ENCODE measurements at places on chromosomes 3 and 15.

DNA sequence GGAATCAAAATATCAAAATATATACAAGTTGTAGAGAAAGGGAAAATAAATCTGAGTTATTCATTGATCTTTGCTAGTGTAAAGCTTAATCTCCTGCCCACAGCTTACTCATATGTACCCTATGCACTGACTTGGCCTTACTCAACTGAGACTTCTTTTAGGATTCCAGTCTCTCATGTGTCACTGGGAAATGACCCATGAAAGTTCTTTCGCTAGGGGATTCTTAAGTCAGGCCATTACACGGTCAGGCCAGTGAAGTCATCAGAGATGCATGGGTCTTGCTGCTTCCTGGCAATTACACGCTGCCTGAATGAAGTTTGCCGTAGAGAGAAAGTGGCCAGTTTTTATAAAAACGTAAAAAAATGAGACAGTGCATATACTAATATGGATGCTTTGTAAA, 20.7 kb upstream of the LPP start:
- no peak for DNase-seq

GRCh38 chr3:116886202-116886893, 176.8 kb downstream of the TUSC7 start:
- no peak for DNase-seq

DNA sequence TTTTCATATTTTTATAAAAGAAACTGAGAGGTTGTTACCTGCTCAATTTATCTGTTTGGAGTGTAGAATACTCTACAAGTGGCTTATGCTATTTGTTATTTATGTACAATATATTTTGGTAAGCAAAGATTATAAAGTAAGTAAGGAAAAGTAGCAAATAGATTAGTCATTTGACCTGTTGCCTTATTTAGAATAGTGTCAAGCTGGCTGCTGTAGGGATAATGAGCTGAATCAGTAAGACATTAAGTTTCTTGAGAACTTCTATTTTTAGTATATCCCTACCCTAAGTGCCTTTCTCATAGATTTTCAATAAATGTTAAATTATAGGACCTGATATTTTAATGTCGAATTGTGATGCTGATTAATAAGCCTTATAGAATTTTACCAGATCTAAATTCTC, 37.2 kb downstream of the ECT2 start:
- no peak for DNase-seq

GRCh38 chr3:143859465-143860203, 11.4 kb upstream of the SLC9A9 start:
- DNase-seq: no peak

DNA sequence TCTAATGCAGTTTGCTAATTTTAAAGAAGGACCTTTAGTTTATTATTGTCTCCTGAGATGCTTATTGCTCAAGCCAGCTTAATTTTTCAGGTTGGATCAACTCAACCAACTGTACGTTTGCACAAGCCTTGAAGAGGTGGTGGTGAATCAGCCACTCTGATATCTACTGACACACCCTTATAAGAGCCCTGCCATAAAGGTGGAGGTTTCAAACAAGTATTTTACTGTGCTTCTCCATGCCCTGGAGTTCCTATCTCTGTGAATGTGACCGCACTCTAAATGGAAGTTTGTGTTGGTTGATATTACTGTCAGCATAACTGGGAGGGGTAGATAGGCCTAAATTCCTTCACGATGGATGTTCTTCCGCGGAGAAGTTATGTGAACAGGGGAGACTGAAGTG, 297.3 kb upstream of the UBE2E1 start:
- DNase-seq: no peak

DNA sequence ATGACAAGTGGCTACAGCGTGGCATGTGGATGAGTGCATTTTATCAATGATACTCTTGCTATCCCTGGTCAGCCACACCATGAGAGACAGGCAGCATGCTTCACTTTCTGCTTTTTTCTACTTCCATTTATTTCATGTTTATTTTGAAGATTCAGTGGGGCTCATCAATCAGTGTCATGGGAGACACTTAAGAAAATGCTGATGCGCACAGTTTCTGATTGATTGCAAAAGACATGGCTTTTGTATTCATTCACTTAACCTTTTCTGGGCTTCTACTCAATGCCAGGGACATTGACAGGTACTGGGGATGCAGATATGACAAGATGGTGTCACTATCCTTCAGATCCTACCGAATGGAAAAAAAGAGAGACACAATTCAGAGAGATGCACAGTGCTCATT, 50.9 kb upstream of the CFAP161 start:
- DNase-seq: no peak

- no peak for DNase-seq
Observed at GRCh38 chr3:46706771-46707582, 5.8 kb downstream of the TMIE start.

DNA sequence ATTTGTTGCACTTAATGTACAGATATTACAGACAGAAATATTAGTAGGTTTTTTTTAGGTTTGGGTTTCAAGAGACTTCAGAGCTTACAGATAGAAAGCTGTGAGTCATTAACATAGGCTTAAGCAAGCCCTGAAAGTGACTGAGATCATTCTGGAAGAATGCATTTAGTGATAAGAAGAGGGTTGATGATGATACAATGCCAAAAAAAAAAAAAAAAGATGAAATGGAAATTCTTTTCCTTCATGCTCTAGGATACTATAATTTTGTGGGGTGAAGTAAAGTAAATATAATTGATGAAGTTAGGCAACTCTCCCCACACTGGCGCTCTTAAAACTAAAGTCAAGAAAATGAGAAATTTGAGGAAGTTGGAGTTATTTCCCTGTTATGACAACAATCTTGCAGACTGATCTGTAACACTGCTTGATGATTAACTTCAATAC, 169.4 kb upstream of the ZNF385D start:
- no peak for DNase-seq

- DNase-seq: no peak
Observed at GRCh38 chr3:172224560-172225214, 185.3 kb downstream of the FNDC3B start.

DNA sequence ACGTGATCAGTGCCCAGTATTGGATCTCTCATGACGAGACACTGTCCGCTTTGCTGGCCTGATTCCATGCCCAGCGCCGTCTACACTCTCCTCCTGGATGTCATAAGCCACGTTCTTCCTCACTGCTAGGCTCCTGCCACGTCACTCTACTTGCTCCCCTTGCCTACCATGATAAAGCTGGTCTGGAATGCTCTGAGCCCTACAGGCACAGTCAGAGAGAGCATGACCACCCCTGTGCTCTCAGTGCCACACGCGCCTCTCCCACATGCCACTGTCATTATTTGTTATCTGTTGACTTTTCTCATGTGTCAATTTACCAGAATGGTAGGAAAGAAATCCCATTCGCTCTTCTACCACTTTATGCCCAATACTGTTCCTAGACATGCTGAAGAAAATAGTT, 148.6 kb downstream of the ANO10 start:
- DNase-seq: no peak

- no peak for DNase-seq
Observed at GRCh38 chr3:137148406-137148805, 190.6 kb downstream of the IL20RB start.

DNA sequence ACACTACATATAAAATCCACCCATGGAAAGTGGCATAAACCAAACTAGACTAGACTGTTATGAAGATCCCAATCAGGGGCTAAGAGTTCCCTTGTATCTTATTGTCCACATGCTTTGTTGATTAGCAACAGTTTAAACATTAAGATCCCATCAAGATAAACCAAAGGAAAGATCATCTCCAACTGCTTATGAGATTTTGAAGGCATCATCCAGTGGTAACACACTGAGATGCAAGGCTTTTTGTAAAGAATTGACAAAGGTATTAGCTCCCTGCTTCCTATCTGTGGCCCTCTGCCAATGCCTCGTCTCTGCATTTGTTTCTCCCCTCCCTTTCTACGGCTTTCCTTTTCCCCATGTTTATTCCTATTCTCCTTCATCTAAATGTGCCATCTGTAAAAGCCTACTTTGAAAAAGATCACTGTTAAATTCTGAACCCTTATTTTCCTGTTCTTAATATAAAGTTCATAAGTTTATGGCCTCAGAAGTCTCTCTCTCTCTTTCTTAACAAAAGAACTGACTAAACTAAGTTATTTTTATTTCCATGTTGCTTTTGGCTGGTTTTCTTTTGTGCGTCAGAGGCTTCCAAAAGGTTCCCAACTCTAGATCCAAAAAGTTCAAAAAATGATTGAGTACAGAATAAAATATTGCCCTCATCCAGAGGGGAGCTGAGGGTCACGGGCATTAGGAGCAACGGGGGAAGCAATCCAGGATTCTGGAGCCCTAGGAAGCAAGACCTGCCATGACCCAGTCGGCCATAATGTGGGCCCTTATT, 5.5 kb downstream of the PLD1 start:
- DNase-seq: no peak

DNA sequence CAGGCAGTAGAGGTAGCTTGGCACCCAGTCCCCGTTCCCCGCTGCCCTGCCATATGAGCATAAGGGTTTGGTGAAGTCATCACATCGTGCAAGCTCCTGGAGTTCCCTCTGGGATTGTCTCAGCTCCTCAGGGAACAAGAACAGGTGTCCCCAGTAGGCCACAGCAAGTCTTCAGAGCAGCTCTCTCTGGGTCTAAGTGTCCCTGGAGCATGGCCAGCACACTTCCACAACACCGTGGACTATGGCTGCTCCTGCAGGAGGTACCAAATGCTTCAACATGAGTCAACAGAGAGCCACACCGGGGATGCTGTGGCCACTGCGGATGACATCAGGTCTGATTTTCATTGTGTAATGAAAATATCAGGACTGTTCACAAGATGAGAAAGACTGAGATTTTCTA, 23.1 kb downstream of the ABHD6 start:
- DNase-seq: no peak

GRCh38 chr15:77548589-77549557, 83.8 kb downstream of the LINGO1 start:
- no peak for DNase-seq

- DNase-seq: no peak
Observed at GRCh38 chr3:66428733-66429132, 72.1 kb downstream of the LRIG1 start.

- no peak for DNase-seq
Observed at GRCh38 chr3:187013159-187013716, 82.9 kb downstream of the ST6GAL1 start.

DNA sequence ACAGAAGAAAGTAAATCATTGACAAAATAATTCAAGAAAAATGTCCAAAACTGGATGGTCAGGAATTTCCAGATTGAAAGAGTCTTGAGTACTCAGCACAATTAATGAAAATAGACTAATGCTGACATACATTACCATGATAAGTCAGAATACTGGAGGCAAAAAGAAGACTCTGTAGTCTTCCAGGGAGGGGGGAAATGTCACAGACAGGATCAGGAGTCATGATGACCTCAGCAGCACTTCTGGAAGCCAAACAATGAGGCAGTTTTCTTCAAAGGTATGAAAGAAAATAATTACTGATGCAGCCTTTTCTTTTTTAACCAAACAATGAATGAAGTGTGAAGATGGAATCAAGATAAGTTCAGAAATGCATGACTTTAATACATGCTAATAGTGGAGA, 30.1 kb upstream of the SLC22A13 start:
- DNase-seq: no peak

DNA sequence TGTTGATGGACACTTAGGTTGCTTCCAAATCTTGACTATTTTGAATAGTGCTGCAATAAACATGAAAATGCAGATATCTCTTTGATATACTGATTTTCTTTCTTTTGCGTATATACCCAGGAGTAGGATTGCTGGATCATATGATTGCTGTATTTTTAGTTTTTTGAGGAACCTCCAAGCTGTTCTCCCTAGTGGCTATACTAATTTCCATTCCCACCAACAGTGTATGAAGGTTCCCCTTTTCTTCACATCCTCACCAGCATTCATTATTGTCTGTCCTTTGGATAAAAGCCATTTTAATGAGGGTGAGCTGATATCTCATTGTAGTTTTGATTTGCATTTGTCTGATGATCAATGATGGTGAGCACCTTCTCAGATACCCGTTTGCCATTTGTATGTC, 12.5 kb downstream of the PATL2 start:
- DNase-seq: no peak

- DNase-seq: peak; percentile 59
Observed at GRCh38 chr15:65384505-65384894, 6.7 kb upstream of the IGDCC3 start.

DNA sequence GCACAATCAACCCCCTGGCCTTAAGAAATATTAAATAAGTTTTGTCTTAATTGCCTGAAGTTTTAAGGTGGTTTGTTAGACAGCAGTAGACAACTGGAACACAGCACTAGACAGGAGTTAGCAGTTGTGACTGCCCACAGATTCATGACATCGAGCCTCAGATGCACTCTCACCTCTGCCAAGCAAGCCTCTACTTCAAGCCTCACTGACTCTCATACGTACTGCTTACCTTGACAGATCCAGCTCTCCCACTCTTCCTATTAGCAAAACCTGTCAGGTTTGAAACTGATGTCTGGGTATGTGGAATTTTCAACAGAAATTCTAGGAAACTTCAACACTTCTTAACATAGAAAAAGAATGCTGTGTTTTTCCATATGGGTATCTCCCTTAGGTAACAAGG, 382.9 kb upstream of the DPH6 start:
- DNase-seq: no peak

- DNase-seq: no peak
Observed at GRCh38 chr3:132378048-132378762, 39.1 kb upstream of the DNAJC13 start.

GRCh38 chr15:99076555-99077308, 28.1 kb upstream of the SYNM start:
- DNase-seq: peak; percentile 64

- DNase-seq: no peak
Observed at GRCh38 chr3:65963787-65964677, 74.7 kb downstream of the MAGI1 start.

Measured in HuH-7 (cell line).